ENCODE measurements at places on chromosomes 7 and 10.

GRCh38 chr7:2860627-2861133 lies 16.6 kb upstream of the GNA12 start:
- DNase-seq = no peak

DNA sequence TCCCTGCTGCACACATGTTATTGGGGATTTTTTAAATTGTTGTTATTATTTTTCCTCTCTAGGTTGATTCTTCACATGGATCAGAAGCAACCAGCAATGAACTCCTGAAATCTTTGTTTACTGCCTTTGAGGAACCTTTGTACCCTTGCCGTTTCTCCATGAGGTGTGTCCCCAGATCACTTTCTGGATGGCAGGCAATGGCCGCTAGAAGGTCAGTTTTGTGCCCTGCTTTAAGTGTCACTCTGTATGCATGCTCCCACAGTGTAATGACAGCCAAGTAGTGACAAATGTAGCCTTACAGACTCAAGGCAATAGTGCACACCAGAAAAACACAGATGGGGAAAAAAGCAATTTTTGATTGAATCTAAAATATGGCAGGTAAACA lies 47.7 kb upstream of the NRP1 start:
- DNase-seq = no peak

- no peak for DNase-seq
These were observed 49.2 kb downstream of the AGK start for GRCh38 chr7:141600168-141601006.

DNA sequence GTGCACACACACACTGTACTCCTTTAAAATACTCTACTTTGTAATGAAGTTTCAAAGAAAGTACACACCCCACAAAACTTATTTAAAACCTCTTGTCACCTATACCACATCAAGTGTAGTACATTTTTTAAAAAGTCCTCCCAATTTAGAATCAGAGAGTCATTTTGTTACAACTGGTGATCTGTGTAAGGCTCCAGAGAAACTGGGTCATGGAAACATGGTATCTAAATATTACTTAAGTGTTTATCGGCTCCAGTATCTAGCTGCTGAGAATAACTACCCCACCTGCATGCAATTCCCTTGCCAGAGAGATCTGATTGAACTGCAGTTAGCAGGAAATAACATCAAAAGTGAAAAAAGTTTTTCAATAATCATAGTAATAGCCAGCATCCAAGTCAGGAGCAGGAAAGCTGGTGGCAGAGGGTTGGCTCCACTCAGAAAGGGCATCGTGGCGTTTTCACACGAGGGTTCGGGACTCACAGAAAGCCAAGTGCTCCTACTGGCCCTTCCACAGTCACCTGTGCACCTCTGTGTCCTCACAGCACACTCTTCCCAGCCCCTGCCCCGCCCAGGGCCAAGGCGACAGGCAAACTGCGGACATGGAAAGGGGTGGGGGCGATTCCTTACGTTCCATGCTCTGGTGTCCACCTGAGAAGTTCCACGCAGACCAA lies 6.5 kb downstream of the RGS10 start:
- DNase-seq = peak; percentile 57

DNA sequence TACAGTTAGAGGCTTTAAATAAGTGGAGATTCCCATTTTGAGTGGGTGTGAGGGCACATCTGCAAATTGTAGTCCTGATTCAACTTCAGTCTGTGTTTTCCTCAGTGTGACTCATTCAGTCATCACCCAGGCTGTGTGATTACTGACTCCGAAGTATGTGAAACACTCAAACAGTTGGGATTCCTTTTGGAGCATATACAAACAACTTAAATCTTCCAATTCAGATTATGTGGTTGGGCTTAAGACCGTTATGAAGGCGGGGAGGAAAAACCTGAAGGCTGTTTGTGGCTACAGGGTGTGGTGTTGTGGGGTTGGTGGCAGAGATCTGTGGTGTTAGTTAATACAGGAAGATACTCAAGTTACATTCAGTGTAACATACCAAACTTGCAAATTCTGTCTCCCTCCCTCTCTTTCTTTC lies 259.7 kb upstream of the FERD3L start:
- DNase-seq = no peak

- DNase-seq = no peak
These were observed 49.3 kb upstream of the DAGLB start for GRCh38 chr7:6496842-6497636.

- DNase-seq = no peak
These were observed 4.5 kb upstream of the ATP6V0E2 start for GRCh38 chr7:149869291-149869650.

DNA sequence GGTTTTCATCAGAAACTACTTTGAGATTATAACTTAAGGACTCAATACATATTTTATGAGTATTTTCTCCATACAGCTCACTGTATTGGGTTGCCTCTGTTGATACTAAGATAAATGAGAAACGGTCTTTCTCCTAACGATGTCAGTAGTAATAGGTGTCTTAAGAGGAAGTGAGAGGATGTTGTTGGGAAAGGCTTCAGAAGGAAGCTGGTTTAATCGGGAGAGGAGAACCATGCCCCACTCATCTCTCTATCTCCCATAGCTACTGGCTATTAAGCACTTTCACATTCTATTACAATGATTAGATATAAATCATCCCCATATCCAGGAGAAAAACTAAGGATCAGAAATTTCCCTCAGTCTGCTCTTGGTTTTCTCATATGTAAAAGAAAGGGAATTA lies 2.0 kb downstream of the CLEC5A start:
- no peak for DNase-seq

GRCh38 chr10:7984896-7985295 lies 69.6 kb upstream of the GATA3 start:
- no peak for DNase-seq

- no peak for DNase-seq
These were observed 81.4 kb downstream of the PRPF18 start for GRCh38 chr10:13668126-13668525.

GRCh38 chr7:44324204-44324480 lies 1.3 kb downstream of the CAMK2B start:
- peak; percentile 30 for DNase-seq

- DNase-seq = no peak
These were observed 509.0 kb upstream of the DPP6 start for GRCh38 chr7:153543232-153543631.

GRCh38 chr10:132655735-132656134 lies 118.1 kb downstream of the INPP5A start:
- DNase-seq = no peak

GRCh38 chr7:45084901-45085618 lies 3.7 kb downstream of the NACAD start:
- DNase-seq = no peak

- no peak for DNase-seq
These were observed 315.3 kb downstream of the LHFPL3 start for GRCh38 chr7:104643587-104644217.

DNA sequence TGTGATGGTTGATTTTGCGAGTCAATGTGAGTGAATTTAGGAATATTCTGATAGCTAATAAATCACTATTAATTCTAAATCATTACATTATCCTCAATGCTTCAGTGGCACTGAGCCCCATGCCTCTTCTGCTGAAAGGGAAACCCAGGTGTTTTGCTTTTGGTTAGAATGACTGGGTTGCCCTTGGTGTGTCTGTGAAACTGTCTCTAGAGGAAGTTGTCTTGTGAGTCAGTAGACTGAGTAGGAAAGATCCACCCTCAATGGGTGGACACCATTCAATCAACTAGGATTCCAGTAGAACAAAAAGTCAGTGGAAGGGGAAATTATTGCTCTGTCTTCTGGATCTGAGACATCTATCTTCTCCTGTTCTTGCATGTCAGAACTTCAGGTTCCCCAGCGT lies 472.4 kb downstream of the ANKRD7 start:
- DNase-seq = no peak

GRCh38 chr7:142477079-142477651 lies 219.3 kb upstream of the PRSS58 start:
- no peak for DNase-seq

DNA sequence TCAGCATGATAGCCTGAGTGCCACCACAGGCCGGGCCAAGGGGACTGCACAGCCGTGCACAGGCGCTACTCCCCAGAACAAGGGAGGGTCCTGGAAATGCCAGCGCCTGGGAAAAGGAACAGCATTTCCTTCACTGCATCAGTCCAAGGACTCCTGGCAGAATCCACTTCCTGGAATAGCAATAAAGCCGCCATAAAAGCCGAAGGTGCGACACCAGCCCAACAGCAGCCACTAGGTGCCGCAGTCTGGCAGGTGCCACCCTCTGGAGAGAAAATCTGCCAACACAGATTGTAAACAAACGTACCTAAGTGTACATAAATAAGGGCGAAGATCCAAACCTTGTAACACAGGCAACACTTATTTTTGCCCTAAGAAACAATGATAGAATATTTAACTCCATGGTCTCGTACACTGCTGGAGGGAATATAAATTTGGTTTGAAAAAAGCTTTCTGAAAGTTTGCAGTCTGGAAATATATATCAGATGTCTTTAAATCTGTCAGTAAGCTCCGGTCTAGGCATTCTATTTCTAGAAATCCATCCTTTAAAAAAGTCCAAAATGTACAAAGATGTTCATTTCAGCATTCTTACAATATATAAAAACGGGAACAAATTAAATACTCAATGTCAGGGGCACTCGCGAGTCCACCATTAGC lies 22.2 kb downstream of the VOPP1 start:
- no peak for DNase-seq

- DNase-seq = no peak
These were observed 696 bp downstream of the MALSU1 start for GRCh38 chr7:23299770-23300300.

DNA sequence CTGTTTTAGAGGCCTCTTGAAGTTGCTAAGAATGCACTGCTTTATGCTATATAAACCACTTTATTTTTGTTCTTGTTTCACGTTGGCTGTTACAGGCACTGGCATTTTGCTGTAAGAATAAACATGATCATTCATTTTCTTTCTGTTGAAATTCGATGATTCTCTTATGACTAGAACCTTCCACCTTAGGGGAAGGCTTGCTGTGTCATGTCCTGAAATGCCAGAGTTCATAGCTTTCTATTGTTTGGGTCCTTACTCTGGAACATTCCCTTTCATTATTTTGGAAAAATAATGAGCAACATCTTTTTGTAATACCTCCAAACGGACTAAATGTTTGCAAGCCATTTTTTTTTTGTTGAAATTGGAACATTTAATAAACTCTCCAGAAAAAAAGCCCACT lies 495.1 kb upstream of the POT1 start:
- DNase-seq = no peak

DNA sequence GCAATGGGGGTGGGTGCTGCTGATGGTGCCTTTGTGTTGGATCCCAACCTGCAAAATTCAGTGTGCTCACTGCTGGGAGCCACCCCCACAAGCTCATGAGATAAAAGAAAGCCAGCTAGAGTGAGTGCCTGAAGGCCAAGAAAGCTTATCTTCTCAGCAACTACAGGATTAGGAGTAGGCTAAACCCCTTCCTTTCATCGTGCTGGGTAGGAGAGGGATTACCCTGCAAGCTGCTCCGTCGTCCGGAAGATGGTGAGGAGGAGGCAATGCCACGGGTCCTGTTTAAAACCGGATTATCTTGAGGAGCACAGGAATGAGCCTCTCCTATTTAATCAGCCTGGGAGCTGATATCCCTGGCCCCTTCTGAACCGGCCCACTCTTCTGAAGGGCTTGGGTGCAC lies 258.0 kb downstream of the GALNT17 start:
- no peak for DNase-seq

- no peak for DNase-seq
These were observed 336.3 kb upstream of the SMIM30 start for GRCh38 chr7:113454597-113455169.

- no peak for DNase-seq
These were observed 32.4 kb downstream of the ANXA11 start for GRCh38 chr10:80172896-80173295.

- peak; percentile 27 for DNase-seq
These were observed 46.5 kb upstream of the EMX2 start for GRCh38 chr10:117496031-117496430.

DNA sequence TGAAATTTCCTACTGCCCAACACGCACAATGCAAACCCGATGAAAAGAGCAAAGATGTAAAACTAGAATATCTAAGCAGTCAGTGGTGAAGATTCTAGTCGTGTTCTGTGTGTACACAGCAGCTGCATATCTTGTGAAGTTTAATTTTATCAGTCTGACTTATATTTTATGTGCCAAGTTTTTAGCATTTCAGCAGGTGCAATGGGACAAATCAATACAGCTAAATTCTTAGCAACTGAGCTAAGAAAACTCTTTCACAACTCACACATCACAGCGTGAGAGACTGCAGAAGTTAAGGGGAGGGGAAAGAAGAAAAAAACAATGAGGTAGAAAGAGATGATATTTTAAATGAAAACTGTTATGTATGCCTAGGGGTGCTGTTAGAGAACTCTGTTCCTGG lies 164.9 kb upstream of the NEBL start:
- DNase-seq = no peak

- DNase-seq = no peak
These were observed 113.3 kb downstream of the KCNMA1 start for GRCh38 chr10:77524281-77524711.

All from activated effector memory CD4-positive, alpha-beta T cell treated with anti-CD3 and anti-CD28 coated beads, Interleukin-2, amount 50 U/mL, for 16 hours (primary cell).